ENCODE measurements at places on chromosomes 16 and 17.

DNA sequence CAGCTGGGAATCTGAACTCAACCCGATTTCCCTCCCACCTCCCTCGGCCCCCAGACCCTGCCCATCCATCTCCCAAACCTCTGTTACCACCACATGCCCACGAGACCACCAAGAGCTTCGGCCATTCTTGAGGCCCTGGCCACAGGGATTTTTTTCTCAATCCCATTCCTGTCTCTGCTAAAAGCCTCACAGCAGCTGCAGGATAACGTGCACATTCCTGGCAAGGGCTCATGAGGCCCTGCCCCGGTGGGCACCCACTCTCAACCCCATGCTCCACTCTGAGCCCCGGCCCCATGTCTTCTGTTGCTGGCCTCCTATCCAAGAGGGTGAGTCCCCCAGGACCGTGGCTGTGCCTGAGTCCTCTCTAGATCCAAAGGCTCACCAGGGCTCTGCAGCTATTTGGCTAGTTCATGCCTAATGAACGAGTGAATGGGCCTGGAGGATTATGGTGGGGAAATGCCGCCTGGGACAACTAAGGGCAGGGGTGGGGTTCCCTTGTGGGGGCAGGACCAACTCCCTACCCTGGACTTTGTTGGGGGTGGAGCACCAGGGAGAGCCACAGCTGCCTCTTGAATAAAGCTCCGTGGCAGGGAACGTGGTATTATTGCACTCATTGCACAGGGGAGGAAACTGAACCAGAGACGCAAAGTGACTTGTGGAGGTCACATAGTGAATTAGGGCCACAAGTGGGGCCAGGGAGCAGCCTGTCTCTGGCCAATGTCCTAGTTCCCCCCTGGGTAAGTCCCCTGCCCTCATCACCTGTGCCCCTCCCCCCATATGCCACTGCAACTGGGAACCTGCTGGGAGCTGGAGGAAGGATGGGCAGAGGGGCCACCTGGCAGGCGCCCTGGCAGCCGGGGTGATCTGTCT is 113.8 kb upstream of the SMURF2 start:
- DNase-seq = no peak

DNA sequence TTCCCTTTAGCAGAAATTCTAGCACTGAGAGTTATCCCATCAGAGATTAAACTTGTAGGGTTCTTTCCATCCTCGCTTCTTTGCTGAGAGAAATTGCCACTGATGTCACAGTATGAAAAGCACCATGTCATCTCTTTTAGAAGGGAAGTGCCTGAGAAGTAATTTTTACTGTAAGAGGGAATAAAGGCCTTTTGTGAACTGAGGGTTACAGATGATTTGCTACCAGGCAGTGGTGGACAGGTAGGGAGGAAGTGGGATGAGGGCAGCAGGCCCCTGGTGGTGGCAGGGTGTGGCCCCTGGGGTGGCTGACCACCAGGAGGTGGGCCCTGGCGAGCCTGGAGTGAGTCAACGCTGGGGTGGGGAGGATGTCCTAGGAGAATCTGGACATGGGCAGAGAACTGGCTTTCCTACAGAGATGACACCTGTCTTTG is 6.4 kb upstream of the MILR1 start:
- DNase-seq = peak; percentile 75

- DNase-seq = no peak
These were observed 2.7 kb downstream of the KRT36 start for GRCh38 chr17:41486809-41487530.

DNA sequence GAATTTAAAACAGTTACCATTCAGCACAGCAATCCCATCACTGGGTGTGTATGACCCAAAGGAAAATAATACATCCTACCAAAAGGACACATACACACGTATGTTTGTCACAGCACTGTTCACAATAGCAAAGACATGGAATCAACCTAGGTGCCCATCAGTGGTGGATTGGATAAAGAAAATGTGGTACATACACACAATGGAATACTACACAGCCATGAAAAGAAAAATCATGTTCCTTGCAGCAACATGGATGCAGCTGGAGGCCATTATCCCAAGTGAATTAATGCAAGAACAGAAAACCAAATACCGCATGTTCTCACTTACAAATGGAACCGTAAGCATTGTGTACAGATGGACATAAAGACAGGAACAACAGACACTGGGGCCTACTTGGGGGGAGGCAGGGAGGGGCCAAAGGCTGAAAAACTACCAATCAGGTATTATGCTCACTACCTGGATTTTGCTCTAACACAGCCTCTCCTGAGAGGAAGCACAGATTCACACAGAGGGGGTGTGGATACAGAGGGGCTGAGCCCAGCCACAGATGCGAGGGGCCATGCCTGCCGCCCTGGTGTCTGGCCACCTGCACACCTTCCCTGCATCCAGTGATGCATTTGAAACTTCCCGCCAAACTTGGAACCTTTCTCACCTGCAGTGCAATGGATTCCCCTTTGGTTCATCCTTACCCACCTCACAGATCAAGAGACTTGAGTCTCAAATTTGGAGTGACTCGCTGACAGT is 55.9 kb downstream of the USP22 start:
- DNase-seq = no peak

DNA sequence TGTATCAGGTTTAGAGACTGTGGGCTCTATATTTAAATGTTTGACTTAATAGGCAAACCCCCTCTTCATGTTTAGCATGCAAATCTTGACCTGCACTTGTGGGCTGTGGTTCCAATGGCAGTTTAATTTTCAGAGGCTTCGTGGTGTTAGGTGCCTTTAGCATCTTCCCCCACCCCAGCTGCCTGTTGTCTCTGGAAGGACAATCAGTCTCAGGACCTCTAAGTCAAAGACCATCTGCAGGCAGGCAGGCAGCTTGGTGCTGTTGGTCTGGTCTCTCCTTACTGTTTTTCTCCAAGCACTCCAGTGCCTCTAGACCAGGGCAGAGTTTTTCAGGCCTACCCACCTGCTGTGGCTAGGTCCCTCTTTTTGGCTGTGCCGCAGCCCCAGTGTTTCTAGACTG is 990.4 kb downstream of the CDH11 start:
- no peak for DNase-seq

DNA sequence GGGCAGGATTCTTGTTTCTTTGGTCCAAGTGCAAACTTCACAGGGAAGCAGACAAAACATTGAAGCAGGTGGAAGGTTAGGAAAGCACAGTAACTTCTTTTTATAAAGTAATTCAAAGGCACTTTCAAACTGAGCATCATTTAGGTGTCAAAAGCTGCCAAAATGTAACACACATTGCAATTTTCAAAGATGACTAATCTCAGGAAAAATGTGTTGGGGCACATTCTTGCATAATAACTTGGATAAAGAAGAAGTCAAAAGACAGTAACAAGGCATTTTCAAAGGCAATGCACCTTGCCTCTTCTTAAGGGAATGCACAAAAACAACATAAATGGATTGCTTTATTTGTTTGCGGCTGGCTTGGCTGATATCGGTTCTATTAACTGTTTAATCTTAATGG is 3.6 kb downstream of the KCNJ2 start:
- DNase-seq = peak; percentile 39

DNA sequence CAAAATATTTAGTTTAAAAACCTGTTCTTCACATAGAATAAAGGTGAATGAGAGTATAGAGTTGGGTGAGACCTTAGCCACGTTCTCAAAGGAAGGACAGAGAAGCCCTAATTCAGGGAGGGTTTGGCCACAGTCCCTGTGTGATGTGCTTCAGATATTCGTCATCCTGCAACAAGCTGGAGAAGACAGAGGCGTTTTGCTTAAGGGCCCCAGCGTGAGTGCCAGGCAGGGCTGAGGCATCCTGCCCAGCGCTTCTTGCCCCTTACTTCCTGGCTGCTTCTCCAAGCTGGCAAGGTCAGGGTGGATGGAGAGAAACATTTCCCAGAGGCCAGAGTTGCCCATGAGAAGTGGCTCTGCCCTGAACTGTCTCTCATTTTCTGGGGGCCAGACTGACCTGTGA is 46.9 kb downstream of the AXIN2 start:
- no peak for DNase-seq

- no peak for DNase-seq
These were observed 151.9 kb upstream of the GSE1 start for GRCh38 chr16:85461022-85461813.

DNA sequence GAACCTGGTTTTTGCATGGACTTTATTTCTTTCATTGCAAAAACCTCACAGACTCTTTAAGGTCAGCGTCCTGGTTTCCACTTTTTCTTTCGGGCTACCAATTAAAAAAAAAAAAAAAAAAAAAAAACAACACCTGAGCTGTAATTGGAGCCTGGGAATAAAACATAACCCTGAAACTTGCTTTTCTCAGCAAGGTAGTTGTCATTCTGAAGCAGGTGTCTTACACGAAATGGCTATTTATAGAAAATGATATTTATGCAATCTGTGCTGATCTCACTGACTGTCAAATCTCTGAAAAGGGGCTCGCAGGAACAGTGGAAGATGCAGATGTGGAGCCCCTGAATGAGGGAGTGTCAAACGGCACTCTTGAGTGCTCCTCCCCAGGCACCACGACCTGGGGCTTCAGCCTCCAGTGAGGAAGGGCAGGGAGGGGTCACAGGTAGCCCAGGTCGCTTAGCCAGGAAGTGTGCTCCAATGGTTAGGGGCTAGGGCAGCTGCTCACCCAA is 10.4 kb upstream of the COTL1 start:
- DNase-seq = no peak

DNA sequence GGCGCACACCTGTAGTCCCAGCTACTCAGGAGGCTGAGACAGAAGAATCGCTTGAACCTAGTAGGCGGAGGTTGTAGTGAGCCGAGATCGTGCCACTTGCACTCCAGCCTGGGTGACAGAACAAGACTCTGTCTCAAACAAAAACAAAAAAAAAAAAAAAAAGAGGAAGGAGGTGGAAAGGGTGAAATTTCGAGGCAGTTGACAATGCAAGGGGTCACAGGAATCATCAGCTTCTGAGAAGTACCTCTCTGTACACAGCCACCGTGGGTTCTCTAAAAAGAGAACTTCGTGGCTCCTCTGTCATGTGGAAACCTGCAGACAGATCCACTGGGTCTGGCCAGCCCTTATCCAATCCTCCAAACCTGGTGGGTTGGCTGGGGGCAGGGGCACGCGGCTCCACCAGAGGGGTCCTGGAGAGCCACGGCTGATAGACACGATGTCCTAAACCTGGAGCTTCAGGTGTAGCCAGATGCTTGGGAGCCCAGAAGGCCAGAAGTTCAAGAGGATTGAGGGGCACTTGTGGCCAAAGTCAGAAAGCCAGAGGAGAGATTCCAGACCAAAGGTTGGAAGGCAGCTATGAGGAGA is 540 bp upstream of the CD300LF start:
- no peak for DNase-seq

GRCh38 chr16:14007450-14007849 is 63.7 kb upstream of the MRTFB start:
- DNase-seq = no peak

DNA sequence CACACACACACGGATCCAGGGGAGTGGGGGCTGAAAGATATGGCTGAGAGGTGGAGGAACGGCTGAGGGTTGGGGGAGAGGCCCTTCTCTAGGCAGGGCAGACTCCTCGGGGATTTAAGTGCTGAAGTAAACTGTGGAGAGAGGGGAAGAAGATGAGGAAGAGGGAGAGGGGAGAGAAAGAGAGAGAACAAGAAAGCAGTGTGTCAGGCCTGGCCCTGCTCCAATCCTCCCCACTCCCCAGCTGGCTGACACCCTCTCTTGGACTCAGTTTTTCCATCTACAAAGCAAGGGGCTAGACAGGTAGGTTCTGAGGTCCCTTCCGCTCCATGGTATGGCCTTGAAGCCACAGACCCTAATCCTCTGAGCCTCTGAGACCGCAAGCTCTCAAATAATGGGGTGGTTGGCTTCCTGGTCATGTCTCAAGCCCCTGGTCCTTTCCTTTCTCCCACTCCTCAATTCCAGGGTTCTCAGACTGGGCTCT is 2.0 kb downstream of the VAMP2 start:
- DNase-seq = no peak

DNA sequence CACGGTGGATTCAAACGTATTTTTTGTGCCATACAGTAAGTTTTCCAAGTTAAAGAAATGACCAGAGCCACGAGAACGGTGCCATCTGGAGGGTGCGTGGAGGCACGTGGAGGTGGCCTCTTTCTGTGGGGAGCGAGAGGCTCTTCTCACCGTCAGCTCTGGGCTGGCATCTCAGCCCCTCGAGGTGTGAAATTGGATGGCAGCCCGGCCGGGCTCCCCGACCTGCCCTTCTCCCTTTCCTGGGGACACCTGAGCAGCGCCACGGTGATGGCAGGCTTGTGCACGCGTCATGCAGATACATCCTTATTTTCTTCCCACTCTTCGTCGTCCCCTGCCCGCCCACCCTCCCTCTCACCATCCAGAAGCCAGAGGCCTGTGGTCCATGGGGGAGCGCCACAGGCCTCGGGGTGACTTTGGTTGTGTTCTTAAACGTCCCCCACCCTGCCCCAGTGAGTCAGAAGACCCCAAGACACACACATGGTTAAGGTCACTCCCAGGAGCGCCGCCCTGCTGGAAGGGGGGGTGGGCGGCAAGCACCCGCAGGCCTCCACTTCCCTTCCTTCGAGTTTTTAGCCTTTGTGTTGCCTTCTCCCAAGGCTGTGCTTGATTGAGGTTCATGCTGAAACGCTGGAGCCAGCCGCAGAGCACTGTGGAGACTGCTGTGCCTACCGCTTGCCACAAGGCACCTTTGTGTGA is 109.4 kb downstream of the BANP start:
- DNase-seq = no peak

Measured in PC-9 (cell line).